ENCODE measurements at places on chromosomes 16 and 17. TPM values are rescaled to one million over a fixed set of nuclear protein-coding genes. Genes with fewer than 3 reads are reported as not detected.

C16orf74 gene
- total RNA-seq = 2.6 TPM

REXO5 gene
- 5.9 TPM for total RNA-seq

KRTAP1-5 gene
- total RNA-seq = not detected

DNA sequence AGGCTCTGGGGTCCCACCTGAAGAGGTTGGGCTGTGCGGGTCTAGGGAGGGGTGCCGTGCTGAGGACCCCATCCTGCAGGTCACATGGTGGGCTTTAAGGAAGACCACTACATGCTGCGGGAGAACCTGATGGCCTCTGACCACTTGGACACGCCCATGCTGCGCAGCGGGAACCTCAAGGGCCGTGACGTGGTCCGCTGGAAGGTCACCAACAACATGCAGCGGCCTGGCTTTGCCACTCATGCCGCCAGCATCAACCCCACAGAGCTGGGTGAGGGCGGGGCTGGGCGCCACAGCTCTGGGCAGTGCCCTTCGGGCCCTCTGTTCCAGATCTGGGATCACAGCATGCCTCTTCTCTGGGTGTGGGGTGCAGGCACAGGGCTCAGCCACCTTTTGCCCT, 18.5 kb downstream of the ITGB4 start:
- no peak for DNase-seq

- DNase-seq = no peak
These were observed 41.4 kb downstream of the SMG6 start for GRCh38 chr17:2262135-2262587.

DNA sequence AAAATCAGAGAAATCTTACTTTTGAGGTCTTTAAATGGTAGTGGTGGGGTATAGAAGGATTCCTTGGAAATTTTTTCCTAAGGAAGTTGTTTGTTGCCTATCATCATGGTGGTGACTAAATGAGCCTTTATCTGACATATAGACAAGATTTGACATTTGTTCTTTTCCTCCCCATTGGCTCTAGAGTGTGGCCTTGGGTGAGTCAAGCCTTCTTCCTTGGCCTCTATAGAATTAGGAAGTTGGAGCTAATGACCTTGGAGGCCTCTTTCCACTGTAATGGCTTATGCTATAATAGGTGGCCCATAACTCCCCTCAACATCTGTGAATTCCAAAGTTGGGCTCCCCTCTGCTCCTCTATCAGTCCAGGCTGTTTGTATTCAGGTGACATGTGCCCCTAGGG, 79.1 kb upstream of the HNF1B start:
- DNase-seq = no peak

NOMO2 gene
- total RNA-seq = 83.5 TPM

CYBC1 gene
- total RNA-seq = 134 TPM

CHST5 gene
- 0.64 TPM for total RNA-seq

DNA sequence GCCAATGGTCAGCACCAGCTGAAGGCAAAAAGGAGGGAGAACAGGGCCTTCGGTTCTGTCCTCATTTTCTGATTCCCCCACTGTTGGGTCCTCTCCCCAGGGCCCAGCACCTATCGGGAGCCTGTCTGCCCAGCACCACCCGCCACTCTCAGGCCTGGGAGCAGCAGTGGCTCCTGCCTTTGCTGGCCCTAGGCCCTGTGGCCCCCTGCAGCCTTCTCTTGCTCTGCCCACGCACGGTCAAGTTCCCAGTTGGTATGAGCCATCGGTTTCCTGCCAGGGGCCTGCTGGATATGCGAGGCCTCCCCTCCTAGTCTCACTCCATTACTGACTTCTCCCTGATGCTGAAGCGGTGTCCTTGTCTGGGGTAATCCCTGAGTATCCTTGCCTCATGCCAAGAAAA, 37.5 kb downstream of the HSBP1 start:
- no peak for DNase-seq
